ENCODE measurements at places on chromosomes 5 and 9.

DNA sequence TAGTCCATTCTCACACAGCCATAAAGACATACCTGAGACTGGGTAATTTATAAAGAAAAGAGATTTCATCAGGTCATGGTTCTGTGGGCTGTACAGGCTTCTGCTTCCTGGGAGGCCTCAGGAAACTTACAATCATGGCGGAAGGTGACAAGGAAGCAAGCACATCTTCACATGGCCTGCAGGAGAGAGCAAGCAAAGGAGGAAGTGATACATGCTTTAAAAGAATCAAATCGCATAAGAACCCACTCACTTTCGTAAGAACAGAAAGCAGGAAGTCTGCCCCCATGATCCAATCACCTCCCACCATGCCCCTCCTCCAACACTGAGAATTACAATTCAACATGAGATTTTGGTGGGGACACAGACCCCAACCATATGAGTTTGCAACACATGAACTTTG is 5.1 kb upstream of the FBXO38 start:
- no peak for DNase-seq

GRCh38 chr5:164277720-164278119 is 772.3 kb downstream of the MAT2B start:
- no peak for DNase-seq

- DNase-seq: no peak
Observed at GRCh38 chr9:36074870-36075532, 38.3 kb downstream of the RECK start.

DNA sequence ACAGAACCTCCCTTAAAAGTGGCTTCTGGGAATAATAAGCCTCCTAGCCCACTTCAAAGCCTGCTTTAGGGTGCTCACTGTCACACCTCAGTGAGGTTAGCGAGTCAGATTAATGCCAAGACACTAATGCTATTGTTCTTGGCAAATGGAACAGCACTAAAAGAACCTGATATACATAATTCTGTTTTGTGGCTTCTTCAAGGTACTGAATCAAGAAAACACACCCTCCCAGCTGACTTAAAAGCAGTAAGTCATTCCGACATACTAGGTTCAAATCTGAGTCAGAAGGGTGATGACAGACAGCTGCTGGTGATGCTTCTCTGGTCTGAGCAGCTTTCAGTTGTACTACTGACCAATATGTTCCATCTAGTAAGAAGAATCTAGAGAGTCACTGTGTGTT is 121.6 kb downstream of the OXCT1 start:
- no peak for DNase-seq

GRCh38 chr5:36494841-36495601 is 111.4 kb upstream of the SLC1A3 start:
- no peak for DNase-seq

GRCh38 chr5:113891491-113891890 is 378.0 kb downstream of the YTHDC2 start:
- no peak for DNase-seq

DNA sequence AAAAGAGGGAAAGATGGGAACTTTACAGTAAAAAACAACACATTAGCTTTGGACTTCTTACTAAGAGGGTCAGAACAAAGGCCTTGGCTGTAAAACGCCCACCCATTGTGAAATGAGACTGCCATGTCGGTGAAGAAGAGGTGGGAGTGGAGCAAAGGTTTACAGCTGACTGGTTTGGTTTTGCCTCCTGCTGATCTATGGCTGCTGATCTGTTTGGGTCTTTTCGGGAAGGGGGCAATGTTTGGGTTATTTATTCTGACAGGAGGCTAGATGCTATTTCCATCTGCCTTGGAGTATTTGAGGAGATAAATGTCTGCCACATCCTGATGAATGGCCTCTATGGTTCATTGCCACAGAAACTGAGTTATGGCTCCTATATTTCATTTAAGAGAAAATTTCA is 408.7 kb downstream of the TLE4 start:
- no peak for DNase-seq

DNA sequence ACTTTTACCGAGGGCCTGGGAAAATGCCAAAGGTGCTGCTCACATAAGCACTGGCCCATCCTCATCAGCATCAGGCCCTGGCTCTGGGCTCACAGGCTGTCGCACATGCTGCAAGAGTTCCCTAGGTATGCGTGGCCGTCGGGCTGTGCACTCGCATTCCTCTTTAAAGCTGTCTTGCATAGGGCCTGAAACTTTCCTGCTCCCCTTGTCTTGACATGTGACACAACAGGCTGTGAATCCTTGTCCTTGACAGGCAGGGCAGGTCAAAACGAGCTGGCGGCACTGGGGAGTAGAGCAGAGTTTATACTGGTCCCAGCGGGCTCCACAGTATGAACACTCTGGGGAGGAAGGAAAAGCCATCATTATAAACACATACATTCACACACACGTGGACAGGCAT is 30.7 kb downstream of the TSTD2 start:
- DNase-seq: no peak

- DNase-seq: no peak
Observed at GRCh38 chr9:656926-657568, 184.4 kb upstream of the DMRT1 start.

- DNase-seq: no peak
Observed at GRCh38 chr5:111699976-111700375, 57.0 kb downstream of the NREP start.

DNA sequence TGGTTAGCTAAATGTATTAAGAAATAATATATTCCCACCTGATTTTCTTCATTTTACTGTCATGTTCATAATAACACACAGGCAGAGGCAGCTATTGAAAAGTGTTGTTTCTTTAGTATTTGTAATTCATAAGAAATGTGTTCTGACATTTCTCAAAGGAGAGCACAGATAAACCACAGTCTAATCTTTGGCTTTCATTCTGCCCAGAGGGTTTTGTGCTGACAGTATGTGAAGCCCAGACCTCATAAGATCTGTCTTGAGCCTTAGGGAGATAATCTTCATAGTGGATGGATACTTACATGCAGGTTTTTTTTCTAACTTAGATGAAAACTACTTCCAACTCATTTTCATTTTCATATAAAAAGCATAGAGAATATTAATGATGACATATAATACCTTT is 206.1 kb downstream of the CHSY3 start:
- no peak for DNase-seq

GRCh38 chr9:135906291-135907005 is 898 bp downstream of the CAMSAP1 start:
- DNase-seq: no peak

- no peak for DNase-seq
Observed at GRCh38 chr5:20680718-20681302, 692.8 kb upstream of the CDH18 start.

DNA sequence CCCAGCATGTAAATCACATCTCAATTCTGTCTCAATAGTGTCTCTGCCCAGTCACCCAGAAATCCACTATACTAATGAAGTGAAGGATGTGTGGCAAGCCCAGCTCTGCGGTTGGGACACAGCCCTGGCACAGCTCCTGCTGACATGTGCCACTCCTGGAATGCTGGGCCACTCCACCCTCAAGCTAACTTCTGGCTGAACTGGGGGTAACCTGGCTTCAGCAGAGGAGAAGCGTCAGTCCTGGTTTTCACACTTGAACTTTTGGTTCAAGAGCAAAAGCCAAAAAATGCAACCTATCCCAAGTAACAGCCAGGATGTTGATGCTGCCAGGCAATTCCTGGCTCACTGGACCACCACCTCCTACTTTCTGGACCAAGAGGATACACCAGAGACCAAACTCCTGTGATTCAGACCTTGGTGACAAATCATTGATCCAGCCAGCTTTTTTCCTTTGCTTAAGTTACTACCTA is 86.4 kb downstream of the ARRDC3 start:
- DNase-seq: no peak

Data from activated CD8-positive, alpha-beta memory T cell treated with anti-CD3 and anti-CD28 coated beads for 4 hours (primary cell).